ENCODE measurements at places on chromosomes 1 and 21.

DNA sequence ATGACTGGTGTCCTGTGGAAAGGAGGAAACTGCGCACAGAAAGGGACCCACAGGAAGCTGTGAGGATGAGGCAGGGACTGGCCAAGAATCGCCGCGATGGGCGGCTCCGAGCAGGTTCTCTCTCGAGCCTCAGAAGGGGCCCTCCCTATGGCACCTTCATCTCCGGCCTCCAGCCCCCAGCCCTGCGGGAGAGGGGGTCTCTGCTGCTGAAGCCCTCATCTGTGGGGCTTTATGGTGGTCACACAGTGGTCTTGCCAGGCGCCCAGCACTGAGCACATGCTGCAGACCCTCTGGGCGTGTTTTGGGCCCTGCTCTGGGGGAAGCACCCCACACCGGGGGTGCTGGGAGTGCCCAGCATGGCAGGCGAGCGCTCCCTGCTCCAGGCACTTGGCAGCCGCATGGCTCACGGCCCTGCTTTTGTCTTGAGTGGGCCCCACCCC lies 86.6 kb upstream of the ACTRT2 start:
- no peak for DNase-seq

GRCh38 chr1:186308264-186309060 lies 66.6 kb downstream of the TPR start:
- no peak for DNase-seq

DNA sequence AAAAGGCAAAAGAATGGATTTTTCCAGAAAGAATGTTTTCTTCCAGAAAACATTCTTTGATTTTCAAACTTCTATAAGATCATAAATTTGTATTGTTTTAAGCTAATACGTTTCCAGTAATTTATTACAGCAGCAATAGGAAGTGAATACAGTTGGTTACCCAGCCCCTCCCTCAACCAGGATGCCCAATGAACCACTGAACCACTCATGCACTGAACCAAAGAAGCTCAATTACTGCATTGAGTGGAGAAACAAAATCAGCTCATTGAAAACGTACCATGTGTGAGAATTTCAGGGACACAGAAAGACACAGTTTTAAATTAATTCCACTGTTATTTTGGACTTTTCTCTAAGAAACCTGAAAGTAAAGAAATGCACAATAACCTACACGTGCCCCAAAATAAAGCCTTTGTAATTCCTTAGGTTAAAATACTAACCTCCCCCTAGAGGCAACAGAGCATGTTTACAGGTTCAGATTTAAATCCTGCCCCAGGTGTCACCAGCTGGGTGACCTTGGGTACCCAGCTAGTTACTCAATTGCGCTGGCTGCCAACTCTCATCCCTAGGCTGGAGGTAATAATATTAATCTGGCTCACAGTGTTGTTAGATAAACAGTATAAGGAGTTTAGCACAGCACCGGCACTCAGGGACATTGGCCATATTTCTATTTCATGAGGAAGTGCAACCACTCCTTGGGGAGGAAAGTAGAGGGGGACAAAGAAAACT lies 111.7 kb downstream of the NMNAT2 start:
- no peak for DNase-seq

DNA sequence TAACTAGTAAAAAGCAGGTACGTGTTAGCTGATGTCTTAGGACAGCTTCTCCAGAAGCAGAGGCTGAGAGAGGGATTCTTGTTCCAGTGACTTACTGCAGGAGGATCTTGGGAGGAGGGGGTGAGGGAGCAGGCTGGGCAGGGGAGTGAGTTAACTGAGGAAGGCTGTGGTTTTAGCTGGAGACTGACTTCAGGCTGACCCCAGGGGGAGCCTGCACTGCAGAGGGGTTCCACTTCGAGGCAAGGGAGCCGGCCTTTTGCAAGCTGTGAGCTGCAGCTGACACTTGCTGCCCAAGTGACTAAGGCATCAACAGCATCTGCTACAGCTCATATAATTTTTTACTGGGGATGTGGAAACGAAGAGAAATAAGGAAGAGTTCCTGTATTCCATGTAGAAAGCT lies 50.4 kb upstream of the SOD1 start:
- no peak for DNase-seq
